ENCODE measurements at places on chromosomes 5 and 9. TPM values are rescaled to one million over a fixed set of nuclear protein-coding genes. Genes with fewer than 3 reads are reported as not detected.
A peak's percentile ranks its signal among the peaks of the same experiment; 100 is the strongest.

- H3K36me3 ChIP-seq: no peaks in the 10 kb centered on the region
- H3K4me3 ChIP-seq: no peak overlapping the region
- no peak for DNase-seq
- H3K27ac ChIP-seq: no peak overlapping the region
Observed at GRCh38 chr5:1535646-1536045, 11.9 kb upstream of the LPCAT1 start.

DNA sequence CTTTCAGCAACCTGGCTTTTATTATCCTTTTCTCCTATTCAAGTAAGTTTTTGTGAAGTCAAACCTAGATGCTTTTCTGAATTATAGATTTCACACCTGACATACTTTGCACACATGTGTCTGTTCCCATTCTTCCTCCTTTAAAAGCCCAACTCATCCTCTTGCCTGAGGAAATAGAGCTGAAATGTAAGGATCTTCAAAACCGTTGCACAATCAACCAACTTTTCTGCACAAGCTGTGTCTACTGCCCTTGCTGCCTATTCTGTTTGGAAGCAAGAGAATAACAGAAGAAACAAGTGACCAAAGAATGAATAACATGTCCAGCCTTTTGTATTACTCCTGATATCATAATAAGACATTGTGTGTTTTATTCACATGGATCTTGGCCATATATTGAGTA, 95.1 kb upstream of the ITGA1 start:
- no peaks in the 10 kb centered on the region for H3K4me1 ChIP-seq
- H3K27ac ChIP-seq: no peak overlapping the region
- H3K36me3 ChIP-seq: no peaks in the 10 kb centered on the region
- no peak for DNase-seq
- no peak overlapping the region for H3K4me3 ChIP-seq

Gene ISL1
- not detected for total RNA-seq

- peak; percentile 11 for DNase-seq
- peaks cover 2% of the 10 kb centered on the region for H3K36me3 ChIP-seq
- no peaks in the 10 kb centered on the region for H3K27me3 ChIP-seq
- H3K4me3 ChIP-seq: no peak overlapping the region
- H3K4me1 ChIP-seq: peaks cover 8% of the 10 kb centered on the region
Observed at GRCh38 chr5:176466245-176466871, 18.2 kb downstream of the FAF2 start.

Gene GARIN3
- not detected for total RNA-seq

Measured in tibial nerve (tissue), 4 donors.